ENCODE measurements at places on chromosomes 7 and 10.

GRCh38 chr10:130361351-130362105, 225.3 kb downstream of the GLRX3 start:
- DNase-seq = no peak

GRCh38 chr7:31883761-31884164, 186.4 kb downstream of the PDE1C start:
- peak; percentile 42 for DNase-seq

DNA sequence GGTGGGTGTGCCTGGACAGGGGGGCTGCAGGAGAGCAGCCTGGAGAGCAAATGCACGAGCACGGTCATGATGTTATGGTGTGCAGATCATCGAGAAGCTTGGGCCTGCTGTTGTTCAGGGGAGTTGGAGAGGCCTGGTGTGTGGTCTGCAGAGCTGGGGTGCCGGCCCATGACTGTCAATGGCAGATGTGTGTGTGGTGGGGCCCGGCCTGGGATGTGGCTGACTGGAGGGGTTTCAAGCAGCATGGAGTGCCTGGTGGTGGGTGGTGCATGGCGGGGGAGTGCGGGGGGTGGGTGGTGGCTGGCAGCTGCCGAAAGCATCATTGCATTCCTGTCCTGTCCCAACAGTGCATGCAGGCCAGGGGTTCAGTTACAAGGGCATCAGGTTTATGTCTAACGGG, 122.6 kb downstream of the DOCK1 start:
- no peak for DNase-seq

- no peak for DNase-seq
These were observed 25.2 kb upstream of the VAX1 start for GRCh38 chr10:117163061-117163953.

- DNase-seq = no peak
These were observed 97.5 kb downstream of the CTBP2 start for GRCh38 chr10:125062914-125063230.

GRCh38 chr7:28017372-28017771, 163.2 kb downstream of the JAZF1 start:
- DNase-seq = no peak

- DNase-seq = no peak
These were observed 1182.8 kb downstream of the SORCS1 start for GRCh38 chr10:105981679-105982078.

- no peak for DNase-seq
These were observed 251.5 kb downstream of the DOCK4 start for GRCh38 chr7:111954474-111955381.

- no peak for DNase-seq
These were observed 34.8 kb upstream of the SDK1 start for GRCh38 chr7:3266240-3266639.

- DNase-seq = no peak
These were observed 772 bp upstream of the DDC start for GRCh38 chr7:50565977-50566376.

DNA sequence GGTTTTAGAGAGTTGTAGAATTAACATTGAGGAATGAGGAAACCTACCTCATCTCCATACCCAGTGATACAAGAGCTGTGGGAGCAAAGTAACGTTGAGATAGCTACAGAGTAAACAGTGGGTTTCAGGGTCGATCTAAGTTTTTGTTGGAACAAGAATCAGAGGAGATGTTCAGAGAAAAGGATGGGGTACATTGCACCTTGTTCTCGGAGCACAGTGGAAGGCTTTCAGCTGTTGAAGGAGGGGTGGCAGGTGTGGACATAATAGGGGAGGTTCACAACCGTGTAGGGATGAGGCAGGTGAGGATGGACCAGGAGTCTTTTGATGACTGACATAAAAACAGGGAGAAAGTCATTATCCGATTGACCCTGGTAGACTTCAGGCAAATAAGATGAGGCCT, 121.7 kb downstream of the MLLT10 start:
- DNase-seq = no peak

GRCh38 chr10:101195921-101196320, 33.3 kb downstream of the LBX1 start:
- no peak for DNase-seq

- no peak for DNase-seq
These were observed 48.2 kb downstream of the APBB1IP start for GRCh38 chr10:26486304-26486703.

- no peak for DNase-seq
These were observed 69.4 kb upstream of the HECTD2 start for GRCh38 chr10:91340613-91341362.

DNA sequence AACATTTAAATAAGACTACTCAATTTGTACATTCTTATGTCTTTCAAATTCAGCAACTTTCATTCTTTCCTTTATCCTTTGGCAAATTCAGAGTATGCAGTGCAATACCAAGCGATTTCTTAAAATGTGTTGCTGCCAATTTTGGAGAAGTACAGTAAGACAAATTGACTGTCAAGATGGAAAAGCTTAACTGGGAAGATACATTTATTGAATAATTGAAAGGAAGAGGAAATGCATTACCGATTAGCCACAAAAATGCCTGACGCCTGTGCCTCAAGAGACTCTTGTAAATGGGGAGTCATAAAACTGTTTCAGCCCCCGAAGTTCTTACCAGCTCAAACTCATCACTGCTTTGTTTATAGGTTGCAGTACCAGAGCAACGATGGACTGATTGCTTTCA, 373.3 kb upstream of the GALNT17 start:
- DNase-seq = no peak

DNA sequence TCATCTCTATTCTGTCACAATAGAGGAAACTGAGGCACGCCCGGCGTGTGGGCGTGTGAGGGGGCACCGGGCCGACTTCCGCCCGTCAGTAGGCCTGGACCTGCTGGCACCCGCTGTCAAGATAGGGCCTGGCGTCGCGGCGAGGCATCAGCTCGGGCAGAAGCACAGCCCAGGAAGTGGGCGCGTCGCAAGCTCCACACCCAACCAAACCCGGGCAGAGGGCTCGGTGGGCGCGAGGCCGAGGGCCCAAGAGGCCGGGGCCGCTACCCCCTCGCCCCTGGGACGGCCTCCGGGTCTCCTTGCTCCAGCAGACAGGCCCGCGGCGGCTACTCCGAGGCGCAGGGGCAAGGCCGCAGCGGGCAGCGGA, 91.2 kb downstream of the SPAG6 start:
- DNase-seq = peak; percentile 41

GRCh38 chr10:43235070-43235900, 31.6 kb downstream of the RASGEF1A start:
- no peak for DNase-seq

GRCh38 chr10:10722422-10722821, 295.2 kb upstream of the CELF2 start:
- DNase-seq = no peak

DNA sequence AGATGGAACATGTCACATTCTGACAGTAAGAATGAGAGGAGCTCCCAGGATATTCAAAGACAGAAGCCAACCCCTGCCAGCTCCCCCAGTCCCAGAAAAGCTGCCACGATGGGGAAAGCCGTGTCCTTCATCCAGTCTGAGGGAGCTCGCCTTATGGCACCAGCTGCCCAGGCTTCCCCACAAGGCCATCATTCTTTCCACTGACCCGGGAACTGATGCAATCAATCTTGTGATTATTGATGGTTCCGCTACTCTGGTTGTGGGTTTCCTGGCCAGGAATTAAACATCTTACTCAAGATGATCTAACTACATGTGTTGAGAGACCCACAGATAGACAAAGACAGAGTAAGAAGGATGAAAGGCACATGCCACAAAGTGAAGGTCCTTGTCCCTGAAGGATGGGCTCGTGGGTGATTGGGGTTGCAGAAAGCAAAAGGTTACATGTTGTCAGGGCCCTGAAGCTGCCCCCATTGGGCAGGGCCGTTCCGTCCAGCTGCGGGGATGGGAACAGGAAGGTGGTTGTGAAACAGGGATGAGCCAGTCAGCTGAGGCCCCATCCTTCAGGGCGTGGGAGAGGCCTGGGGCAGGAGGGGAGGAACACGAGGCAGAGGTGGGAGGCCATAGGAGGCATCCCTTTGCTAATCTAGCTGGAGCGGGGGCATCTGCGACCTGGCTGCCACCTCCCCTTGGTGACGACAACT, 127.6 kb downstream of the OAT start:
- no peak for DNase-seq

DNA sequence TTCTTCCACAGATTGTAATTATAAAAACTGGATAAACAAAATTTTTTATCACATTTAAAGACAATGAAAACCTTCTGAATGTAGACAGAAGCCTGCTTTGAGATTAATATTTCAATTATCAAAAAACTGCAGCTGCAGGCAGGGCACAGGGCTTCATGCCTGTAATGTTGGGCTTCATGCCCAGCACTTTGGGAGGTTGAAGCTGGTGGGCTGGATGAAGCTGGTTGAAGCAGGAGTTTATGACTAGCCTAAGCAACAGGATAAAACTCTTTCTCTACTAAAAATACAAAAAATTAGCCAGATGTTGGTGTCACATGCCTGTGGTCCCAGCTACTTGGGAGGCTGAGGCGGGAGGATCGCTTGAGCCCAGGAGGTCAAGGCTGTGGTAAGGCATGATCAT, 41.2 kb downstream of the PDZD8 start:
- no peak for DNase-seq

DNA sequence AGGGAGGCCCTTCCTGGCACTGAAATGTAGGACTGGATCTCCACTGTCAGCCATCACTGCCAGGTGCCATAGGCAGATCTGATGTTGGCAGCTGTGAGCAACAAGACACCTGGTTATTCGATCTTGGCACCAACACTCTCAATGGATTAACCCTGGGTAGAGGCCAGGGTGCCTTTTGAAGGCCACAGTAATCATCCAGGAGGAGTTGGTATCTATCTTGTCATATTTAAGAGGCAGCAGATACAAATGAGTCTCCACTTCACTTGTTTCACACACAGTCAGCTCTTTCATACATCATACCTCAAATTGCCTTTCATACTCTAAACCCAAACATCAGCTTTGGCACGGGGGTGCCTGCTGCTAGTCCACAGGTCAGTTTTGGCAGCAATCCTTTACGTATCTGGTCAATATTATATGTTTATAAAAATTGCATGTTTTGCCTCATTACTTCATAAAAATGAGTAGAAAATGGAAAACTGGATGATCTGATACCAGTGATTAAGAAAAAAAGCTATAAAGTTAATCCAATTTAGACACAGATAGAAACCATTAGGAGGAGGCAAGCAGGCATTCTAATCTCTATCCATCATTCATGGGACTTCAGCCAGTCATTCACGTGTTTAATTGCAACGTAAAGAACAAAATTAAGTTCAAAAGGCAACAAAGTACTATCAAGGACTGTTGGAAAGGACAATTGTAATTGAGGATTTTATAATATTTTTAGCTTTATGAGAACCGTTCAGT, 12.7 kb upstream of the CACUL1 start:
- no peak for DNase-seq

GRCh38 chr10:34046506-34047034, 712.1 kb upstream of the NRP1 start:
- DNase-seq = no peak

DNA sequence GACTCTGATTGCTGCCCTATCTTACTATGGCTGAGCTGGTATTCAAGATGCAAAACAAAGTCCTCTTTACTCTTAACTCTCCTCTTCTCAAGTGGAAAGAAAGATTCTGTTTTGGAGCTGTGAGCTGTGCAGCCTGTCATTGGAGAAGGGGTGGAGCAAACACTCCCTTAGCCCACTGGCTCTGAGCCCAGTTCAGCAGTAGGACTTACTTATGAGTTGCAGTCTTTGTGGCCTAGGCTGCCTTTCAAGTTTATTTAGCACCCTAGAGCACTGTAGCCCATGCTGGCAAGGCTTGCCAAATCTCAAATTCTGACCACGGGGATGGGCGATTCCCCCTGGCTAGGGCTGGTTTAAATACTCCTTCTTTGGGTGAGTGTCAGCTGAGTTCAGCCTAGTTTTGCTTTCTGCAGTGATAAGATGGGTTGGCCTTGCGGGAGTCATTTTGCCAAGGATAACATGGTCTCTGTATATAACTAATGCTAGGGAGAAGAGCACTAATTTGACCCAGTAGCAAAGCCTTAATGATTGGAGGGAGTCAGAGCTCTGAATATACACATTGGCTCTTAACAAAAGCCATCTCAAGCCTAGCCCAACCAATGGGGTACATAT, 110.2 kb downstream of the MYO3A start:
- DNase-seq = no peak

DNA sequence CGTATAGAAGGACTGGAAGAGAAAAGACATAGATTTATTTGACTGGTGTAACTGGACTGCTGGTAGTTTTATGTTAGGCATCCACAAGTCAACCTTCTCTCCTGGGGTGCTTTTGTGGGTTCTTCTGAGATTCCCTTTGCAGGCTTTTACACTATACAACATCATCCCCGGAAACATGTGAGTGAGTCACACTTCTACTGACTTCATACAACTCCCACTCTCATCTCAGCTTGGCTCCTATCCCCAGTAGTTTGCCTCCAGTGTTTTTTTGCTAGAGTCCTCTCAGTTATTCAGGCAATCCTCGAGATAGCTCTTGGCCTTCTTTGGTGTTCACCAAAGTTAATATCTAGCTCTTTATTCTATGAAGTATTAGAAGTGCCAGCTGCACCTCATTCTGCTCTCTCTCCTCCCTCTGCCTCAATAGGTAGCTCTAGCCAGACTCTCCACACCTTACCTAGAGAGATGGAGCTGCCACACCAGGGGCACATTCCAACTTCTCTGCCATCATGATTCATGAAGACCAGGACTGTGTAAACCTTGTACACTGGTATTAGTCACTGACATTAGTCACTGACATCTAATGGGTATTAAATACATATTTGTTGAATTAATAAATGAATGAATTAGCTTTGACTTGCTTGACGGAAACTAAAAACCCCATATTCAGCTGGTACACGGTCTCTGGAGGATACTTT, 281.9 kb downstream of the PPP1R3A start:
- no peak for DNase-seq

- DNase-seq = no peak
These were observed 13.2 kb upstream of the PLCE1 start for GRCh38 chr10:93980486-93980885.

DNA sequence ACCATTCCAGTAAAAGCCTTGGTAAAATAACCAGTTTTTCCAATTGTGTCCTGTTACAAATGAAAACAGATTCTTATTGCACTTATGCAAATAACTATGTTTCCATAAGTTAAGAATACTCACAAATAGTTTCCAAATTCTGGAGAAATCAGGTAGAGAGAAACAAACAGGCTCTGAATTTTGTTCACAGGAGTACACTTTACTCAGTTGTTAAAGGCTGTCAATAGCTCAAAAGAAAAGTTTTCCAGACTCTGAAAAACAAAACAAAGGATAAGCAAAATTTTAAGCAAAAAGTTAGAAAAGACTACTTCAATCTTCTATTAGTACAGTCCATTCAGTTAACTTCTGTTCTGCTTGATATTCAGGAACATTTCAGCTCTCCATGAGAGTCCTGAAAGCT, 32.8 kb upstream of the ZNF365 start:
- no peak for DNase-seq

DNA sequence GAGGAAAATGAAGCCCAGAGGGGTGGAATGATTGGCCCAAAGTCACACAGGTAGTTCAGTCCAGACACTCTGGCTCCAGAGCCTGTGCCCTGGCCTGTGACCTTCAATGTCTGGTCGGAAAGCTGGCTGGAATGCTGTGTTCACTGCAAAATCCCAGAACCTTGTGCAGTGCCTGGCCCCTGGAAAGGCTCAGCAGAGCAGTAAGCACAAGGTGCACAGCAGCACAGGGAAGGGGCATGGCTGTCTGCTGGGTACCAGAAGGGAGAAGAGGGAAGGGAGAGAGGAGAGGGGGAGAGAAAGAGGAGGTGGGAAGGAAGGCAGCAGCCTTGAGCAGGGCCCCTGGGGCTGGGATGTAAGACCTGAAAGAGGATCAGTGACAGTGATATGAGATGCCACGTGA, 28.4 kb upstream of the C10orf71 start:
- DNase-seq = no peak

Measured in cerebellar cortex (tissue), 1 donor.